ENCODE measurements at places on chromosomes 6 and 20.

- DNase-seq: no peak
These were observed 10.8 kb upstream of the BTN3A2 start for GRCh38 chr6:26354162-26354561.

DNA sequence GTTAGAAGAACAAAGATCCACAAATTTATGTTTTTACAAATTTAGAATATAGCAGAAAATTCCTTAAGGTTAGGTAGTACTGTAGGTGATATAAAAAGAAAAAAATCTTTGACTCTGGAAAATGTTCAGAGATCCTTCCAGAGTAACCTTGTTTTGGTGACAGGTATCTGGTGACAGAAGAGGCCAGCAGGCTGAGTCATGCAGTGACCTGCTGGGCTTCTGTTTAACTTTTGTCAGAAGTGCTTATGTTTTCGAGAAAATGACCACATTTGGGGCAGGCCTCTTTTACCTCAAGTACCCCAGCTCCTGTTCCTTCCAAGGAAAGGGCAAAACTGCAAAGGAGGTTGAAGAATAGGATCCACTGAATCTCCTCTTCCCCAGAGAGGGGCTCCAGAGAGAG is 10.5 kb upstream of the CLDN20 start:
- DNase-seq: no peak

- no peak for DNase-seq
These were observed 544 bp upstream of the HLA-C start for GRCh38 chr6:31272436-31272835.

DNA sequence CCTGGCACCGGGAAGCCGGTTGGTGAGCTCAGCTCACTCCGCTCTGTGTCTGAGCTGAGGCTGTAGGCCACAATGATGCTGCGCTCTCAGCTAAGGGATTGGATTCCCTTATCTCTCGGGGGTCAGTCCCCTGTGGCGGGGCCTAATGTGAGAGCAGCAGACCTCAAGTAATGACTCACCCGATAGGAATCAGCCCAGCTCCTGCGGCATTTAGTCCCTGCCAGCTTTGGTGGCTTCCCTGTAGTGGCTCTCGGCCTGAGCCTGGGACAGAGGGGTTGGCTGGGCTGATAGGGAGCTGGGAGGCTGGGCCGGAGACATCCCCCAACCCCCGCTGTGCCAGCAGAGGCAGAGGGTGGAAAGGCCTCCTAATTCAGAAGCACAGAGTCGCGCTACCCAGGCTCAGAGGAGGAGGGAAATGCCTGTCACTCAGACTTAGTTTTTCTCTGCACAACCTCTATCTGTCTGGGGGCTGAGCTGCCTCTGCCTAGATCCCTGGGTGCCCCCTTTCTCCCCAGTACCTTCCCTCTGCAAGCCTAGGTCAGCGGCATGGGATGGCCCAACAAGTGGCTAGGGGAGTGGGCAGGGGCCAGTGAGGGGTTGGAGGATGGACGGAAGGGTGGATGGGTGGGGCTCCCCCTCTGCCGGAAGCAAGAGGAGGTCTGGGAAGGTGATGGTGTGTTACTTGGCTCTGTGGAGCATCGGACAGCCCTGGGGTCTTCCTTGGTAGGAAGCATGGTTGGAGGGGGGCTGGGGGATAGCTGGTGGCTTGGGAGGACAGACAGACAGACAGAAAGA is 92.2 kb downstream of the CDH22 start:
- no peak for DNase-seq

DNA sequence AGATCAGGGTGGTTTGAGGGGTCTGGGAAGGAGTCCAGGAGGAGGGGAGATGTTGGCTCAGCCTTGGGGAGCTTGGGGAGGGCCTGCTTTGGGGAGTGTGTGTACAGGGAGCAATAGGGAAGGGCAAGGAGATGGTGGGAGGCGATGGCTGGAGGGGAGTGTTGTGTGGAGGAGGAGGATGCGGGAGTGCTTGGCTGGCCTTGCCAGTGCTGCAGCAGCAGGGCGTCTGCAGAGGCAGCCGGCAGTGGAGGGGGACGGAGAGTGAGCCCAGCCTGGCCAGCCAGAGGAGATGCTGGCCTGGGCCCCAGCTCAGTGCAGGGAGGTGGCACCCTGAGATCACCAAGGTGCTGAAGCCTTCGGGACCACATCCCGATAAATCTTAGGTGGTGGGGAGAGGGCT is 3.9 kb downstream of the IP6K3 start:
- DNase-seq: no peak

Data from cortex of kidney (tissue), 1 donor.